ENCODE measurements at places on chromosomes 11 and 22.

- no peak for DNase-seq
Observed at GRCh38 chr11:73729594-73730206, 31.2 kb downstream of the RAB6A start.

GRCh38 chr22:47094861-47095330 lies 332.4 kb downstream of the TBC1D22A start:
- DNase-seq, result no peak

GRCh38 chr11:29452146-29452545 lies 564.7 kb downstream of the KCNA4 start:
- DNase-seq, result no peak

DNA sequence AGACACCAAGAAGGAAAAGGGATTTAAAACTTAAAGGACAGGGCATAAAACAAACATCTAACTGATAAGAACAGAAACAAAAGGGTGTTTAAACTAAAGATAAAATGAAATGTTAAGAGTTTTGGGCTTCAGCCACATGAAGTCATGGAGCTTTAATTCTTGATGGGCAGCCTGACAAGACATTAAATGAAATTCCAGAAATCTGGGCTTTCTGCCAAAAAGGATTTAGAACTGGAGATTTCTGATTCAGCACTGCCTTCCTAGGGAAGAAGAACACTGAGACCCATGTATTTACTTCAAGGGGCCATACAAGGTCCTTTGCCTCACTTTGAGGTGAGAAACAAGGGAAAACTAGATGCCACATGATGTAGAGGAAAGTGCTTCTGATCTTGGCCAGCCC lies 355.9 kb upstream of the RAG2 start:
- DNase-seq, result no peak

DNA sequence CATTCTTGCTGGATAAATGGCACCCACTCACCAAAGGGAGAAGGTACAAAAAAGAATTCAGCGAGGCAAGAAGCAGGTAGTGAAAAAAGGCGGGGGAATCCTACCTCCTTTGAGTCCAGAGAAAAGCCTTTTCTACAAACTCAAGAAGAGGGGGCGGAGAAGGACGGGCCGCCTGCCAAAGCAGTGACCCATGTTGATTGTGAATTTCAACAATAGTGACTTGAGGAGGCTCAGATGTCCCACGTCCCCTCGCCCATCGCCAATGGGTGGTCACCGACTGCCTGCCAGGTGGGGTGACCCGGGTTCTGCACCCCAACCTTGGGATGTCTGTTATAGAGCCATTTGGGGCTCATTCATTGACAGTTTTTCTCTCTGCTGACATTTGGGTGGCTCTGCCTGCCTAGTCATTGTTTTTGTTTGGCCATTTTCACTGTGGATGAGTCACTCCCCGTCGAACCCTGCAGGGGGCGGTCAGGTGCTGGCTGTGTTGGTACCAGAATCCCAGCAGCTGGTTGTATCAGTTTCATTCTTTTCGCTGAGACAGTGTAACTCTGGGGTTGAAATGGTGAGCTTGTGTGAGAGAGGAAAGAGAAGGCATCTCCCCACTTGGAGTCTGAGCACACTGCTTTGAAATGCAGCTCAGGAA lies 163.4 kb upstream of the NCAM1 start:
- DNase-seq, result peak; percentile 62

All from amygdala (tissue), 56 donors.